H7 (cell line): ENCODE measurements at places on chromosomes 7 and 10. TPM values are rescaled to one million over a fixed set of nuclear protein-coding genes. Genes with fewer than 3 reads are reported as not detected.

DNA sequence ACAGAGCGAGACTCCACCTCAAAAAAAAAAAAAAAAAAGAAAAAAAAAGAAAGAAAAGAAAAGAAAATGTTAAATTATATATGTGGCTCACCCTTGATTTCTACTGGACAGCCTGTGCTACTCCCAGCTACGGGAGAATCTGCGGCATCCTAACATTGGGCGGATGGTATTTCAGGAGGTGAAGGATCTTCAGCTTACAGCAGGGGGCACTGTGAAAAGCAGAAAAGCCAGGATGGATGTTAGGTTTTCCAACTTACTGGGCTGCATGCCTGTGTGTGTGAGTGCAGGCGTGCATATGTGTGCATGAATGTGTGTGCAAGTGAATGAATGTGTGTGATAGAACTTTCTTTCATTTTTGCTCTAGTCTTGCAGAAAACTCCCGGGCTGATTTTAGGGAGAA is 1066.5 kb downstream of the TYW1 start:
- DNase-seq: peak; percentile 49

- no peak for DNase-seq
These were observed 132.7 kb downstream of the KCNMA1 start for GRCh38 chr10:77504873-77505257.

DNA sequence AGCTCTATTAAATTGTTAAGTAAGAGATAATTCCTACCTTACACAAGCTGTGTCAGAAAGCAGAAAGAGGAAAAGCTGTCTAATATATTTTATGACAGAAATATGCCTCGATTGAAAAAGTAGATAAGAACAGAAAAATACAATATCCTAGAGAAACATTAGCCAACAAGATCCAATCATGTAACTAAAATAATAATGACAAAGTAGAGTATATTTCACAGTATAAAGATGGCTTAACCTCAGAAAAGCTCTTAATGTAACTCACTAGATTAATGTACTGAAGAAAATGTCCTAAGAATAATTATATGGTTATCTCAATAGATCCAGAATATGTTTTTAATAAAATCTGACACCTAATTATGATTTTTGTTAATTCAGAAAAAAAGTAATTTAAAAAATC is 89.8 kb upstream of the HABP2 start:
- DNase-seq: no peak

Gene CLEC5A
- not detected in 2 replicates for total RNA-seq

Gene NKX2-3
- not detected in 2 replicates for total RNA-seq

DNA sequence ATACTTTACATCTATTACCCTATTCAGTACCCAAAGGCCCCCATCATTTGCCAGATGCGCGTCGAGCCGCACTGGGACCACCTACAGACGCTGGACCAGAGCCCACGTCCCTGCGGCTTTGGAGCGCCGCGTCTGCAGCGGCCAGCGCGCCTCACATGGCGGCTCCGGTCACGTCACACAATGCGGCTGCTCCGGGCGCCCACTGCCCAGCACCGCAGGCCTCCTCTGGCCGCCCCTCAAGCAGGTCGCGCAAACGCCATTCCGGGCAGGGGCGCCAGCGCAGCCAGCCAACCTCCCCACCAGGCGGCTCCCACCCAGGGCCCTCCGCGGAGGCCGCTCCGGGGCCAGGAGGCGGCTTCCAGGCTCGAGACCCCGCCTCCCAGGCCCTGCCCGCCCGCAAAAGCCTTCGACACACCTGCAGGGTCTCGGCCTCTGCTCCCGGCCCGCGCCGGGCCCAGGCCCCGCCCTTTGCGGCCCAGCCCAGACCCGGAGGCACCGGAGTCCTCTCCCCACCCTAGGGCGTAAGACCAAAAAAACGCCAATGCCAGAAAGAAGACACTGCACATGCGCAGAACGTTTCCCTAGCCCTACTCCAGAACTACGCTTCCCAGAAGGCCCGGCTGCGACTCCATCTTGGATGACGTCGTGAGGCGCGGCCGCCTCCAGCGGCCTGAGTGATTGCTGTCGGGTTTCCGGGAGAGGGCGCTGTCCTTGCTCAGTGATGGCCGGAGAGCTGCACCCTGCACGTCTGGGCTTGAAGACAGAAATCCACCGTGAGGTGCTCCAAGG is at the start of gene ZNF25:
Gene ZNF25, minus strand, starts transcription at position 557 of the 789 bp plus-strand sequence. CDS start 4,925 bp downstream, outside the sequence.
- peak; percentile 94 for DNase-seq

Gene ACSL5
- total RNA-seq: 0.17 TPM in 1 of 2 replicates, not detected in the other

Gene TSPAN33
- 19.7 and 22.1 TPM in 2 replicates for total RNA-seq

GRCh38 chr10:65355141-65355680 is 1570.6 kb upstream of the LRRTM3 start:
- DNase-seq: no peak

GRCh38 chr7:33761449-33762080 is 143.8 kb upstream of the BMPER start:
- DNase-seq: no peak

GRCh38 chr7:78018641-78019446 is 220.3 kb downstream of the PHTF2 start:
- no peak for DNase-seq

Gene ADRB1
- 0.24 TPM in 1 of 2 replicates, not detected in the other for total RNA-seq

- DNase-seq: no peak
These were observed 64.0 kb downstream of the DMBT1 start for GRCh38 chr10:122624546-122624945.

- peak; percentile 46 for DNase-seq
These were observed 5.7 kb downstream of the GATA3 start for GRCh38 chr10:8060010-8060703.

- no peak for DNase-seq
These were observed 242.2 kb downstream of the RAB11FIP2 start for GRCh38 chr10:117804470-117805011.

Gene ALOX5
- 0.10 and 1.1 TPM in 2 replicates for total RNA-seq

GRCh38 chr10:133258818-133259601 is 17.7 kb downstream of the ADAM8 start:
- DNase-seq: no peak

GRCh38 chr7:7399707-7400106 is 136.0 kb downstream of the COL28A1 start:
- no peak for DNase-seq

DNA sequence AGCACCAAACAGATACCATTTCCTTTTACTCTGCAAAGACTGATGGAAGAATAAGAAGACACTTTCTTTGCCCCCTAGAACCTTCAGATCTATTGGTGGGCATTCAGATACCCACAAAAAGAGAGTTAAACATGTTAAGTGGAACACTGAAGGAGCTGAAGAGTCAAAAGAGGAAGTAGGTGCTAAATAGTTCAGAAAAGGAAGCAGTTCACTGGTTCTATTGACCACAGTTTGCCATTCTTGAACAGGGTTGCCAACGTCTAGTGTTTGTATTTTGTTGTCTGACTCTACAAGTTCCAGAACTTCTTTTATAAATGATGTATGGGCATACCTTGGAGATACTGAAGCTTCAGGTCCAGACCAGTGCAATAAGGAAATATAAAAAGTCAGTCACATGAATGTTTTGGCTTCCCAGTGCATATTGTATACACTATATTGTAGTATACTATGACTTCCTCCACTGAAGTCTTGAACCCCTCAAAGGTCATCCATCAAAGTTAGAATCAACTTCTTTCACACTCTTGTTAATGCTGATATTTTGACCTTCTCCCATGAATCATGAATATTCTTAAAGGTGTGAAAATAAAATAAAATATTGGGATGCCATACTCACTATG is 47.5 kb upstream of the AGR3 start:
- no peak for DNase-seq

Gene GDF2
- not detected in 2 replicates for total RNA-seq

GRCh38 chr10:451021-451471 is 238.4 kb downstream of the DIP2C start:
- DNase-seq: no peak

- no peak for DNase-seq
These were observed 254.7 kb upstream of the NFE2L3 start for GRCh38 chr7:25897261-25897782.

GRCh38 chr10:65622608-65623007 is 1303.2 kb upstream of the LRRTM3 start:
- DNase-seq: no peak

- no peak for DNase-seq
These were observed 410.0 kb downstream of the EXOC4 start for GRCh38 chr7:133662830-133663229.

DNA sequence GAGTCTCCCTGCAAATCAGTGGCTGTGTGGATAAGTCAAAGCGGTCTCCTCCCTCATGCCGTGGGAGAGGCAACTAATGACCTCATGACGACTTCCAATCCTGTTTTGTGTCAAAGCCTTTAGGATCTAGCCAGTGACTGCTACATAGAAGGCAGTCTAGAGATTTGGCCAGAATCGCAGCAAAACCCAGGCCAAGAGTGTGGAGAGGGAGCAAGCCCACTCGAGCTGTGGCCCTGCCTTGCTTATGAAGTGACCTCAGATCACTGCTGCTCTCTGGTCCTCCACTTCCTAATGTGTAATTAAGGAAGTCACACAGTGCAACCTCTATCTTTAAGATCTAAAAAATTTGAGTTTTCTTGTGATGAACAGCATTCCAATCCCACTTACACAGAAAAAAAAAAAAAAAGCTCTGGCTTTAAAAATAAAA is 296.7 kb upstream of the KLF6 start:
- DNase-seq: no peak

DNA sequence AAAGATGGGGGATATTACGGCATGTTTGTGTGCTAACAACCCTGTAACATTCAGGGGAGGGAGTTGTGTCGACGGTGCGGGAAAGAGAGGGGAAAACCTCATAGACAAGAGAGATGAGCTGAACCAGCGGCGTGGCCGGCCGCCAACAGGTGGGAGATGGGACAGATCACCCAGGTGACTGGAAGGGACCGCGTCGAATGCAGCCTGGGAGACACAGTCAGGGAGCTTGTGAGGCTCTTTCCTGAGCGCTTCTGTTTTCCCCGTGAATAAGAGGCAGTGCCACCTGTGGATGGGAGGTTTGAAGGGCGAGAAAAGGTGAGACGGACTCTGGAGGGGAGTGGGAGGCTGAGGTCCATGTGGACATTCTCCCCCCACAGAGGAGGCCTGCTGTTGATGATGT is 9.9 kb upstream of the PRKAG2 start:
- no peak for DNase-seq

- peak; percentile 43 for DNase-seq
These were observed 14.6 kb upstream of the PPP2R2D start for GRCh38 chr10:131886237-131886636.

GRCh38 chr10:106955133-106955532 is 209.4 kb downstream of the SORCS1 start:
- no peak for DNase-seq

GRCh38 chr7:137873979-137874777 is 27.4 kb upstream of the DGKI start:
- DNase-seq: no peak

DNA sequence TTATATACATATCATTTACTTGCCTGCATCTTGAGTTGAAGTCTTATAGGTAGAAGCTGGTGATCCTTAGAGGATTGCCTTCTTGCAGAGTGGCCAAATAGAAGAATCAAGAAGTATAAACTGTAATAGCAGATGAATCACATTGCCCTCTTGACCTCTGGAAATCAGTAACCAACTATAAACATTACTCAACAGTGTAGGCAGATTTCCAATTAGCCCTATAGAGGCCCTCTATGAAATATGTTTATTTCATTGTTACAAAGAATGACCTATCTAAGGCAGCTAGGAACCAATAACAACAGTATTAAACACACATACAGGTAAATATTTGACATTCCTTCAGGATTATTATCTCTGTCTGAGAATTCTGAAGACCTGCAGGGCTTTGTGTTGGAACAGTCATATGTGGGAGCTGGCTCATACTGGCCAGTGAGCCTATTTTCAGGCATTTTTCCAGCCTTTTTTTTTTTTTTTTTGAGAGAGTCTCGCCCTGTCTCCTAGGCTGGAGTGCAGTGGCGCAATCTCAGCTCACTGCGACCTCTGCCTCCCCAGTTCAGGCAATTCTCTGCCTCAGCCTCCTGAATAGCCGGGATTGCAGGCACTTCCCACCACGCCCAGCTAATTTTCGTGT is 7.2 kb upstream of the SRI start:
- no peak for DNase-seq

DNA sequence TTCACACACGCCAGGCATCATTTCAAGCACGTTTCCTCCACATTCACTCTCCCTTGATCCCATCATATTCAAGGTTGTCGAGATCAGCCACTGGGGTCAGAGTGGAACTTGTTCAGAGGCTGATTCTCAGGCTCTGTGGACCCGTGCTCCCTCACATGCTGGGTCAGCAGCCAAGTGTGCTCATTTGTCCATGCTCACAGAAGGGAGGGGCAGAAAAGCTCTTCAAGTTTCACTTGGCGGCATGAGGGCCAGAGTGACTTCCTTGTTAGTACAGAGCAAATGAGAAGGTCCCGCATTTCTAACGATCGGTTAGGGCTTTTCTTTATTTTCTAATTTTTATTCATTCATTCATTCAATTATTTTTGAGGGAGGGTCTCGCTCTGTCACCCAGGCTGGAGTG is 82.2 kb downstream of the EBLN1 start:
- DNase-seq: no peak

DNA sequence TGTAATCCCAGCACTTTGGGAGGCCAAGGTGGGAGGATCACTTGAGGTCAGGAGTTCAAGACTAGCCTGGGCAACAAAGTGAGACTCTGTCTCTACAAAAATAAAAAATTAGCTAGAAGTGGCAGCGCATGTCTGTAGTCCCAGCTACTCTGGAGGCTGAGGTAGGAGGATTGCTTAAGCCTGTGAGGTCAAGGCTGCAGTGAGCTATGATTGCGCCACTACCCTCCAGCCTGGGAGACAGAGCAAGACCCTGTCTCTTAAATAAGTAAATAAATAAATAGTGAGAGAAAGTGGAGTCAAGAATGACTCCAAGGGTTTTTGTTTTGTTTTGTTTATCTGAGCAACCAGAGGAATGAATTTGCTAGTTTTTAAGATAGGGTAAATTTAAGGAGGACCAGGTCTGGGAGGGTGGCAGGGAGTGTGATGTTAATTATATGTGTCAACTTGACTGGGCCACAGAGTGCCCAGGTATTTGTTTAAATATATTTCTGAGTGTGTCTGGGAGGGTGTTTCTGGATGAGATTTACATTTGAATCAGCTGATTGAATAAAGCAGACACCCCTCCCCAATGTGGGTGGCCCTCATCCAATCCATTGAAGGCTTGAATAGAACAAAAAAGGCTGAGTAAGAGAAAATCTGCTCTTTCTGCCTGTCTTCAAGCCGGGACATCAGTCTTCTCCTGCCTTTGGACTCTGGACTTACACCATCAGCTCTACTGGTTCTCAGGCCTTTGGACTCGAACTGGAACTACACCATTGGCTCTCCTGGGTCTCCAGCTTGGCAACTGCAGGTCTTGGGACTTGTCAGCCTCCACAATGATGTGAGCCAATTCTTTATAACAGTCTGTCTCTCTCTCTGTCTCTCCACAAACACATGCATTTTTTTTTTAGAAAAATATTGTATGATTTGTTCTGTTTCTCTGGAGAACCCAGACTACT is 23.5 kb downstream of the IMPDH1 start:
- DNase-seq: no peak

Gene HELLS
- 131 and 187 TPM in 2 replicates for total RNA-seq

Gene CNPY1
- 1.5 and 2.4 TPM in 2 replicates for total RNA-seq

Gene SEMA3D
- 0.90 and 1.6 TPM in 2 replicates for total RNA-seq

- DNase-seq: no peak
These were observed 24.6 kb downstream of the SCRN1 start for GRCh38 chr7:29965030-29965429.

GRCh38 chr7:39017369-39017915 is 39.7 kb downstream of the POU6F2 start:
- no peak for DNase-seq
